NB4 (cell line): ENCODE measurements at places on chromosomes 3 and 15.
A peak's percentile ranks its signal among the peaks of the same experiment; 100 is the strongest.

DNA sequence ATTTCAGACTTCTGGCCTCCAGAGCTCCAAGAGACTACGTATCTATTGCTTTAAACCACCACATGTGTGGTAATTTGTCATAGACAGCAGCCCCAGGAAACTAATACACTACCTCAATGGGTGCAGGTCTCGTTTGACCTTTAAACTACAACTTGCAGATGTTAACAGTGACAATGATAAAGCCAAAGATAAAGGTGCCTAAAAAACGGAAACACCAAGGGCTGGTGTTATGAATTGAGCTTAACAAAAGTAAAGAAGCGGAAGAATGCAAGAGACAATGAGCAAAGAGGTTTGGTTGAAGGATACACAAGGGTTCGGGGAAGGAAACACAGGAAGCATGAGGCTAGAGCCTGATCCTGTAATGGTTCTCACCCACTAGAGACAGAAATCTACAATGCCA, 50.8 kb downstream of the RFTN1 start:
- DNase-seq, result no peak

DNA sequence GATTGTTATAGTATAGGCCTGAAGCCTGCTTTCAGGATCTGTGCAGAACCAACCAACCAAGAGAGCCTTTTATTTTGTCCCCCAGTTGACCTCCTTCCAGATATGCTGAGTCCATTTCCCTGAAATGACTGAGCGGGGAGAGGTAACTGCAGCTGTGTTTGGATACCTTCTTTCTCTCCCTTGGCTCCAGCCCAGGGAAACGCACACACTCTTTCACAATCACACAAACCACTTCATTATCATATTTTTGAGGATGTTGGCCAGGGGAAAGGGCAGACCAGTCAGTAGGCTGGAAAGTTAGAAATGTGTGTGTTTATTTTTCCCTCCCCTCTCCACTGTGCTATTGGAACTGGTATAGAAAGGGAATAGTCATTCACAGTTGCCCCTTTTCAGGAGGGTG, 417.7 kb upstream of the TBL1XR1 start:
- DNase-seq, result peak; percentile 81

GRCh38 chr3:27253391-27253790, 115.8 kb downstream of the NEK10 start:
- no peak for DNase-seq

DNA sequence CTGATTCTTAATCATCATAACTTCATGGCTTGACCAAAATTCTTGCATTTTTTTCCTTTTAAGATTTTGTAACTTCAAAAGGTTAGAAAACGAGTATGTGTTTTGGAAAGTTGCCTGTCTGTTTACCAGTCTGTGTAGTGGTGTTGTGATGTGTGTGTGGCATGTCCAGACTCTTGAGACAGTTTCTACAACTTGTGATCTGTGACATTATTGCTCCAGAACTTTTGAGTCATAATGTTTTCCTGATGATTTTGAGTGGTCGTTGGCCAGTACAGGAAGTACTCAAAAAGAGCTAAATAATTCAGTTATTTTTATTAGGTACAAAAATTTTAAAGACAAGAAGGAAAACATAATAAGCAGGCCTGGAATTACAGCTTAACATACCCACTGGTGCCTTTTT, 229.0 kb upstream of the C2CD4B start:
- no peak for DNase-seq

DNA sequence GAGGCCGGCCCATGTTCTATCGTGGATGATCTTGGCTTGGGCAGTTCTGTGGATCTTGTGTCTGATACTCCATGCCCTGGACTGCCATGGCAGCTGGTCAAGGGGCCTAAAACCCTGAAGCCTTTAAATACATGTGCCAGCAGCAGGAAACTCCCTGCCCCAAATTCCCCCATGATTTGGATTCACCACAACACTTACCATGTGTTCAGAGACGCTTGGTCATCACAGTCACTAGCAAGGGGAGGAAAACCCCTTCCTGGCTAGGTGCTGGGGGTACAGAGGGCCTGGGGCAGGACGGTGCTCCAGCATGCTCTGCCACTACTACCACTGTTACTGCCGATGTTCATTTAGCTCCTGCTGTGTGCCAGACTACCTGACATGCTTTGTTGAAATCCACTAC, 94.4 kb downstream of the DNAJB8 start:
- no peak for DNase-seq

DNA sequence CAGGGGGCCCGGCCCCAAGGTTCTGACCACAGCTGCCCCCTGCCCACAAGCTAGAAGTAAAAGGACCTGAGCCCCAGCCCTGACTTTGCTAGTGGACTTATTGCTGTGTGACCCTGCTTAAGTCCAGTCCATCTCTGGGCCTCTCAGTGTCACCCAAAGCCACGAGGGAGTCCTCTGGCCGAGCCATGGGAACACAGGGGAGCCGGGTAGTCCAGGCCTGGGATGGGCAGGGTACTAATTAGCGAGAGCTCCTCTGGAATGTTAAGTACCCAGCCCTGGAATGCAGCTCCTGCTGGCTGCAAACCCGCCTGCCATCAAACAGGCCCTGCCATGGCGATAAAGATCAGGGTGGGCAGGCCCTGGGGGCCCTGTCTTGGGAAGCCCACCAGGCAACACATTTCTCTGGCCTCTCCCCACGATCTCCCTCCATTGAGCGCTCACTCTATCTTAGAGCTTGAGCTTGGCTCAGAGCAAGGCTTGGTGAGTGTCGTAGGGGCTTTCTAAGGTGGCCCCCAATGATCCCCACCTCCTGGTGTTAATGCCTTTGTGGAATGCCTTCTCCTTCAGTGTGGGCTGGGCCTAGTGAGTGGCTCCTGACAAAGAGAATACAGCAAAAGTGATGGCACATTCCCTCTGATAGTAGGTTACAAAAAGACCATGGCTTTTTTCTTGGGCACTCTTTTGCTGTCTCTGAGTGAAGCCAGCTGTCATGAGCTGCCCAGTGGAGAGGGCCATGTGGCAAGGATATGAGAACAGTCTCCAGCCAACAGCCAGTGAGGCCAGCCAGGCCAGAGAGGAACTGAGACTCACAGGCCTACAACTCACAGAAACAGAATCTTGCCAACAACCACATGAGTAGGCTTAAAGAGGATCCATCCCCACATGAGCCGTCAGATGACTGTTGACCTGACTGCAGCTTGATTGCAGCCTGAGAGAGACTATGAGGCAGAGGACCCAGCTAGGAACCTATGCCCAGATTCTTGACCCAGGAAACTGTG, 133.1 kb downstream of the SMAD6 start:
- DNase-seq, result peak; percentile 26

- no peak for DNase-seq
Measured at GRCh38 chr15:71469413-71469812, 340.9 kb upstream of the NR2E3 start.

- DNase-seq, result no peak
Measured at GRCh38 chr15:100448481-100448880, 80.3 kb downstream of the CERS3 start.
